CD4-positive, alpha-beta T cell treated with Interleukin-6 for 4 hours (primary cell): ENCODE measurements at places on chromosomes 7 and 10.
A peak's percentile ranks its signal among the peaks of the same experiment; 100 is the strongest.

DNA sequence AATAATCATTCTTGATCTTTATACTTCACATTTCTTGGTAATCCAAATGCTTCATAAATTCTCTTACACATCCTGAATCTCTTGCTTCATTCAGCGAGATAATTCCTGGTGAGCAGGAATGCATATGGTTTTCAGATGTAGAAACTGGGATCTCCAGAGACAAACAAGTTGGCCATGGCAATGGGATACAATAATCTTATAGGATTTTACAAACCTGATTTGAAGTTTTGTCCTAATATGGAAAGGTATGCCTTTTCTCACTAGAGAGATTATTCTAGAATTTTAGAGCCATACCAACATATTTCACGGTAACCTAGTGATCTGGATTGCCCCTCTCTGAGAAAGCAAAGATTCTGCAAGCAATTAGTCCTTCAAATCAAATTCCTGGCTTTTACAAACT is 13.1 kb upstream of the TRDMT1 start:
- no peak for DNase-seq

- no peak for DNase-seq
These were observed 332.0 kb downstream of the RPS24 start for GRCh38 chr10:78365694-78366093.

DNA sequence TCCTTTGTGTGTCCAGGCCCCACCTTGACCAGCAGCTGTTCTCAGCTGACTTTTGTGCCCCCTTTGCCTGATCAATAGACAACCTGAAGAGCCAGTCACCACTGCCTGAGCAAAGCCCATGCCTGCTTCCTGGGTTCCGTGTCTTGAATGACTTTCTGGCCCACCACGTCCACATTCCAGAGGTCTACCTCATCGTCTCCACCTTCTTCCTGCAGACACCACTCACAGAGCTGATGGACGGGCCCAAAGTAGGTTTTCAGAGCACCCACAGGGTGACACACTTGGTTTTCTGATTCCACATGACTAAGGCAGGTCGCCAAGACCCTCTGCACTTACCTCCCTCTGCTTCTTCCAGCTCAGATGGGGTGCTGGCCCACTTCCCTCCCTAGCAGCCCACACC is 126.8 kb downstream of the WDFY4 start:
- no peak for DNase-seq

DNA sequence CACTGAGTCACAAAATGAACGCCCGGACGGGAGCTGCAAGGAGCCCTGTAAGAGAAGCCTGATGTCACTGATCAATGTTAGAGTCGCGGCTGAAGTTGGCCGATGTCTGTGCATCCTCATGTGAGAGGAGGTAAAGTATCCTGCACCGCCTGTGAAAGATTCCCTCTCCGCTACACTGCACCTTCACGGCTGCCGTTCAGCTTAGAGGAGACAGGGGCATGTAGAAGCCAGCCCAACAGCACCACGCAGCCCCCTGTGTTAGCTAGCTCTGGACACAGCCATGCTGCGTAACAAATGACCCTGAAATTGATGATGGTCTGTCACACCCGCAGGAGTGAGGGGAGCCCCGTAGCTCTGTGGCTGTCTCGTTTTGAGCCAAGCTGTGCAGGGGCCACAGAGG is 81.5 kb upstream of the DIP2C start:
- DNase-seq = no peak

DNA sequence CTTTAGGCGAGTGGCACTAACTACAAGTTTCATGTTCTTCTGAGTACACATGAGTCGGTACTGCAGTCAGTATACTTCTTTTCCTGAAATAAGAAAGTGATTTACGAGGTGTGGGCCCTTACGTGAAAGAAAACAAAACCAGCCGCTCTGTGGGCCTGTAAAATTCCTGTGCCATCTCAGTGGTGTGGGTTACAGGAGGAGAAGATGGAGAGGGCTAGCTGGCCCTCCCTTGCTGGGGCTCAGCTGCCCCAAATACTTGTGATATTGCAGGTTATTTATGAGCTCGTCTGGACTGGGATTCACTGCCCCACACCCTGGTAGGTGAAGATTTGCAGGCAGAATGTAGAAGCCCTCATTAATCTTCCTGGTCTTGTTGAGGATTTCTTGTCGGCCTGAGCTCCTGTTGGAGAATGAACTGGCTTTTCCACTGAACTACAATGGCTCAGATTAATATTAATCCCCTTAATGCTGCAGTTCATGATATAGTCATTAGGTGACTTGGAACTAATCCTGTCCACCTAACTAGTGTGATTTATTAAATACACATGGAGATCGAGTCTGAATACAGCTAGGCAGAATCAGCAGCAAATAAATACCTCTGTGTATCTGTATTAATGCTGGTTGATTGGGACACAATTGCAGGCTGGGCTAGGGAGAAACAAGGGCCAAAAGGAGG is 68.0 kb downstream of the GBF1 start:
- DNase-seq = no peak

DNA sequence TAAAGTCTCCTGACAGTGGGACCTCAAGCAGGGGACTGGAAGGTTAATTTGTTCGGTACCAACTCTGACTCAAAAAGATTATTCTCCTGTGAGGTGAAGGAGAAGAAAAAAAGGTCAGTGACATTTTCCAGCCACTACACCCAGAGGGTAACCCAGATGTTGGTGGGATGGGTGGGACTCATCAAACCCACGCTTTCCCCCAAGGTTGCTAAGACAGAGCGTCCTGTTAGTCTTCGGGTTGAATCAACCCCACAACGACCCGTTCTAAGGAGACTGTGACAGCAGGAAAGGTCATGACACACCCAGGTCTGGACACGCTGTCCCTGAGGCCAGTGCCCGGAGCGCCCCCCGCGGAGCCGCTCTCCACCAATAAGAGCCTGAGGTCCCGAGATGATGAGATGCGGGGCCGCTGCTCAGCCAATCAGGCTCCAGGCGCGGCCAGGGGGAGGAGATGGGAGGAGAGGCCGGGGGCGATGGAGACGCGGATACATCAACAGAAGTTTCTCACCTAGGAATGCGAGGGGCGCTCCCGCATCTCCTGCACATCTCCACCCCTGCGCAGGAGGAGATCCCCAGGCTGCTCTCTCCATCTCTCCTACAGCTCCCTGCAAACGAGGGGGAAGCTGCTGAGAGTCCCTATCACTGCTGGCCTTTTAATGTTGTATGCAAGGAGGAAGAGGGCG is at the start of gene WNT16:
Gene WNT16 (plus strand): TSS at position 493 of the 683 bp plus-strand sequence. CDS start 293 bp downstream, outside the sequence.
- DNase-seq = no peak

DNA sequence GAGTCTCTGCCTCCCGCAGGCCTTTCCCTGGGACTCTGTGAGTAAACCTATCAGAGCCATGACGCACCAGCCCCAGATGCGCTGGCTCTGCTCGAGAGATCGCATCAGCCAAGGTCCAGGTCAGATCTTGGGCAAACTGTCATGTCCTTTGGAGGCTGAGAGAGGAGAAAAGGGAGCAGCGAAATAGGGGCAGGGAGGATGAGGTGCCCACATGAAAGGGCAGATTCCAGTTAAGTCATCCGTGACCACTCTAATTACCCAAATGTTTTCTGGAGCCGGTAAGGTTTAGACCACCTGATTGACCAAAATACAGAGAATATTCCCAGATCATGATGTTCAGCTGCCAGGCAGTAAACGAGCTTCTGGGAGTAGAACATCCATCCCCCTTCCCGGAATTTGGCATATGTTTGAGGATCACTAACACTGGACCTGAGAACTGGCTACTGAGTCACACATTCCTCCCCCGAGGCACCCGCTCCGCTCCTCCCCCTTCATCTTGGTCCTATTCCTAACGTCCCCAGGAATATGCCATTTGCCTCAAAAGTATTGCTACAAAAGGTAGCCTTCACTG is 88.0 kb downstream of the FGFR2 start:
- no peak for DNase-seq

DNA sequence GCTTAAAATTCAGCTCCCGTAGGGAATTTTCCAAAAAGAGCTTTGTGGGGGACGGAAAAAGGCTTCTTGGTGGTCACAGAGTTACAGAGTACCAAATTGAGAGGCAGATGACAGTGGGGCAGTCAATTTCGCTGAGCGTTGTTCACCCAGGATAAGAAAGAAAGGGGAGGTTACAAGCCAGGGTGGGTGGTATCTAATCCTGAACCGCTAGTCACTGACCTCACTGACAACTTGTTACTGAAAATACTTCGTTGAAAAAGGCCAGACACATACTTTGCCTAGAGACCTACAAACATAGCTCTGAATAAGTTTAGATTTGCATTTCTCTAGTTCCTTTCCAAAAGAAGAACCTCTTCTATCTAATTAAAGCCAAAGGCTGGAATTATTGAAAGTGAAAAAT is at the start of gene CTNNA3:
Gene CTNNA3 (minus strand): TSS at position 167 of the 400 bp plus-strand sequence.
- DNase-seq = no peak

- no peak for DNase-seq
These were observed 26.3 kb downstream of the COL17A1 start for GRCh38 chr10:104059364-104059763.

DNA sequence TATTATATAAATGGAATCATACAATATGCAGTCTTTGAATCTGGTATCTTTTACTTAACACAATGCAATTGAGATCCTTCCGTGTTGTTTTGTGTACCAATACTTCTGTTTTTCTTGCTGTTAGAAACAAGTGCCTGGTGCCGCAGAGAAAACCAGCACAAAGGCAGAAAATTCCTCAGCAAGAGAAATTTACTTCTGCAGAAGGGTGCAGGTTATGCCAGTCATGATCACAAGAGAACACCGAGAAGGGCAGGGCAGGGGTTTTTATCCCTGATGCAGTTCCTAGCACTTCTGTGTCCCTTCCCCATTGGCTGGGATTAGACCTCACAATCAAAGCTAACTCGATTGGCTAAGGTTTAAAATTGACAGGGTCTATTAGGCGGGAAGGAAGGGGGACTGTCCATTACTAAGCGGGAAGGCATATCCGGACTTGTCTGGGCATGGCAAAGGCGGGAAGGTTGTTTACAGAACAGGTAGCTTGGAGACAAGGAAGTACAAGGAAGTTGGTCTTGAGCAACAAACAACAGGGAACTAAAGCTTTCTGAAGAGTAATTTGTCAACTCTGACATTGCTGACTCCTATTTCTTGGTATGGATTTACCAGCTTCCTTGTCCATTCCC is 2.4 kb upstream of the ZNF33B start:
- no peak for DNase-seq

- DNase-seq = peak; percentile 60
These were observed 836 bp downstream of the KMT2E start for GRCh38 chr7:105014693-105015389.

DNA sequence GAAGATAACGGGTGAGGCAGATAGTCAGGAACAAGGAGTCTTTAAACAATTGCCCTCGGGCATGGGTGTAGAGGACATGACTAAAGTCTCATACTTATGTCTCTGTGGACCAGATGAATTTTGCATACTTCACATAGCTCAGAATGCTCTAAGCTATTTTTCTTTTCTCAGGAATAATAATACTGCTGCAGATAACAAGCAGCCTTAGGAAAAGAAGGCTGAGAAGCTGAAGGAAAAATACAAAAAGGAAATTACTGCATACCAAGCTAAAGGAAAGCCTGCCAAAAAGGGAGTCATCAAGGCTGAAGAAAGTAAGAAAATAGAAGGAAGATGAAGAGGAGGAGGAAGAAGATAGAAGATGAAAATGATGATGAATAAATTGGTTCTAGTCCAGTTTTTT is 13.4 kb upstream of the ERCC6 start:
- no peak for DNase-seq

- DNase-seq = no peak
These were observed 9.4 kb downstream of the ING3 start for GRCh38 chr7:120959929-120960484.

DNA sequence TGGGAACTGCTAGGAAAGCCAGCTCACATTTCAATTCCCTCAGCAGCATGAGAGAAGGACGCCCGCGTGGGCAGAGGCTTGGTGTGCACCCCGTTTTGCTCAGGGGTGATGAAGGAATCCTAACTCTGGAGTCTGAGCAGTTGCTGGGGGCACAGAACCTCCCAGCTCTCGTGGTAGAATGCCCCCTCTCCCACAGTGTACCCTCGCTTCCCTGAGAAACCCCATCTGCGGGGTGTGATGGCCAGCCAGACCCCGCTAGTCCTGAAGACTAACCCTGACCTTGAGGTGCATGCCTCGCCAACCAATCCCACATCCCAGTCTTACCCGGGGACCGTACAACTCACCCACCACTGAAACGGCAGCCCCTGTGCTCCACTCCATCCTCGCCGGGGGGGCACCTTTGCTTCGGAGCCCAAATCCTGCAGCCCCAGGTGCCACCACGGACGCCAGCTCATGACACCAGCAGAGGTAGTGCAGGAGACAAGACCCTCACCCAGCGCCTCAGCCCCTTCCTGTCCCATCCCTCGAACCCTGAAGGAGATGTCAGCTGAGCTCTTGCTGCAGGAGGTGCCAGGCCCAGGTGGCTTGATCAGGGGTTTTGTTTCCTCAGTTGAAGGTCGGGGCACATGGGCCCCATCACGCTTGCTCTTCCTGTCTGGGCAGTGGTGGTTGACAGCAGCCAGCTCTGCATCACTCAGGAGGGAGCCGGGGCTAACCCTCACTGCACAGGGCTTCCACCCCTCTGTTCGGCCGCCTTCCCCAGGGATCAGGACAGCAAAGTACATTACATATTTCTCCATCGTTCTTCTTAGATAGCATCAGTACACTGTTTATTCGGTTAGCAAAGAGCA is 236.5 kb downstream of the MGMT start:
- no peak for DNase-seq

DNA sequence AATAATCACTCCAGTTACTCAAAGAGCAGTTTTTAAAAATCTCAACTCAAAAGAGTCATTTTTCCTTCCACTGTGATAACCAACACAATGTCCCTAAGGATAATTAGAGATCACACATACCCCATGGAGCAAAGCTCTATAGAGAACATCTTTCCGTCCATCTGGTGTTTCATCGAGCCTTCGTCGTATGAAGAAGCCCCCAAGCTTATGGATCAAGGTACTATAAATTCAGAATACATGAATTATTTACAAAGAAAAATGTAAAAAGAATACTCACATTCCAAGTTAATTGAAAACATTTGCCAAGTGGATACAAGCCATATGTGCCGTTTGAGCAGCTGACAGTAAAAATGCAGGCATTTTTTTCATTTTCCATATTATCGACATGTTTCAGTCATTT is 14.8 kb downstream of the GPAM start:
- DNase-seq = no peak

DNA sequence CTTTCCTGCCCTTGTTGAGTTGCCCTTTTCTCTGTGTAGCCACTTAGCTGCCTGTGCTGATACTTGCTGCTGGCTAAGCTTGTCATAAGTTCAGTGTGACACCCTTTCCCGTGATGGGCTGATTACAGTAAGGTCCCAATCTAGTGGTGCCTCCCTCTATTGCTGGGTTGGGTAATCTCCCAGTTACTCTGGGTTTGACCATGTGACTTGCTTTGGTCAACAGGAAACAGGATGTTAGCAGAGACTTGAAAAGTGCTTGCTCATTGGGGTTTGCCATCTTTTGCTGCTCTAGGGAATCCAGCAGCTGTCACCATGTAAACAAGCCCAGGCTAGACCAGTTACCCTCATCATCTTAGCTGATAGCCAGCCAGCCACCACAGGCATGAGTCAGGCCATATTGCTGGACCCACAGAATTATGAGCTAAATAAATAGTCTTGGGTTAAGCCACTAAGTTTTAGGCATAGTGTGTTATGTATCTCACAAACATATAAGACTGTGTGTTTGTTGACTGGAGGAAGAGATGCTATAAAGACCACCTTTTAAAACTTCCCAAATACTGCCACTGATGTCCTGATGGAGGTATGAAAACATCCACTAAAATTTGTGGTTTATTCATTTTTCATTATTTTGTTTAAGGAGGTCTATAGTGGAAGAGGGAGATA is 4.0 kb upstream of the LEP start:
- no peak for DNase-seq

GRCh38 chr7:113622796-113623195 is 296.0 kb downstream of the PPP1R3A start:
- DNase-seq = no peak

GRCh38 chr10:133511907-133512528 is 15.1 kb upstream of the CYP2E1 start:
- DNase-seq = no peak

- no peak for DNase-seq
These were observed 3.5 kb downstream of the VGF start for GRCh38 chr7:101161692-101162471.
